Nucleus accumbens (tissue), 56 donors: ENCODE measurements at places on chromosomes 6 and 20.

DNA sequence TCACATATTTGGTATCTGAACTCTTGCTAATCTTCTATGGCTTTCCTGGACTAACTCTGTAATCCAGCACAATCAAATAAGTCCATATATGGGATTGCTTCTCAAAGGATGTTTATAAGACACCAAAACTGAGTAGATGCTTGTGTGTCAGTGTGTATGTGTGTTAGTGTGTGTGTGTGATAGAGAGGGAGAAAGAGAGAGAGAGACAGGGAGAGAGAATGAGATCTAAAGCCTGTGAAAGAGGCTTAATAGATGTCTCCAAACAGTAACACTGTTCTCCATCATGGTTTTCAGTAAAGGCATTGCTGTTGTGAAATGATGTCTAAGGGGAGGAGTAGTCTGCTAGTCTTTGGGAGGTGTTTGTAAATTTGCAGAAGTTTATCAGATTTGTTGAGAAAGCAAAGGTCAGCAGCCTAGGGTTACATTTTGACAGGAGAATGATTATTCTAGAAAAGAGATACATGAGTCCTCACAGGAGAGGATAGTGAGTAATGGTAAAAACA, 73.9 kb upstream of the MLIP start:
- no peak for DNase-seq

DNA sequence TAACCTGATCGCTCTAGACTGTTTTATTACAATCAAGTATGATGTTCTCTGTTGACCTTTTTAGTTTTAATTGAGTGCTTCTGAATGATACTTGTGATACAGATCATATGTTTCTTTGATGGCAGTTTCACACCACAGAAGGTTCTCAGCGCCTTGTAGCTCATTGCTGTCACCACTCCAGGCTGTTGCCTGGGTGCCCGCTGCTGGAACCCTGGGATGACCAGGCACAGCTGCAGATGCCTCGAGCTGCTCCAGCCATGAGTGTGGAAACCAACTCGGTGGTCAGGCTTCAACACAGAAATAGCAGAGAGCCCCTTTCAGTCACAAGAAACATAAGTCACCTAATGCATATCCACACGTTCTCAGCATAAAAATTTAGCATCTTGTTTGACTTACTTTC, 112.7 kb downstream of the RPP40 start:
- DNase-seq, result no peak

GRCh38 chr6:121354764-121355163, 20.5 kb upstream of the TBC1D32 start:
- DNase-seq, result no peak

GRCh38 chr6:33204415-33205190, at the start of gene HSD17B8:
Gene HSD17B8, plus strand, starts transcription at chr6:33204655. Its CDS starts 14 bp downstream, at chr6:33204669.
- peak; percentile 80 for DNase-seq

GRCh38 chr6:54217018-54217417, 91.2 kb upstream of the TINAG start:
- DNase-seq, result no peak

DNA sequence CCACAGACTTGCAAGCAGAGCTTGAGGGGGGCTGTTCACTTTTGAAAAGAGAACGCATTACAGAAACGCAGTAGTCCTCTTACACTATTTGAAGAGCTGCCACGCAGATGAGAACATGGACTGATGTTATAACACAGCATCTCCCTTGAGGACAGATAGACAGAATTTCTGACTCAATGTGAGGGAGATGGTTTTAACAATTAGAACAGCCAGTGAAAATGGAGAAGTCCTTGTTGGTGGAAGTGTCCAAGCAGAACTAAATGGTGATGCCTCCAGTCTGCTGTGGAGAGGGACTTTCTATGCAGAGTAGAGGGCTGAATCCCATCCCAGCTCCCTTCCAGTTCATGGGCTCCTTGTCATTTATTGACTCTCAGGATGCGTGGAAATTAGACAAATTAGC, 100.0 kb downstream of the RREB1 start:
- DNase-seq, result no peak

- DNase-seq, result peak; percentile 37
Observed at GRCh38 chr6:17589406-17590096, 10.6 kb upstream of the FAM8A1 start.

DNA sequence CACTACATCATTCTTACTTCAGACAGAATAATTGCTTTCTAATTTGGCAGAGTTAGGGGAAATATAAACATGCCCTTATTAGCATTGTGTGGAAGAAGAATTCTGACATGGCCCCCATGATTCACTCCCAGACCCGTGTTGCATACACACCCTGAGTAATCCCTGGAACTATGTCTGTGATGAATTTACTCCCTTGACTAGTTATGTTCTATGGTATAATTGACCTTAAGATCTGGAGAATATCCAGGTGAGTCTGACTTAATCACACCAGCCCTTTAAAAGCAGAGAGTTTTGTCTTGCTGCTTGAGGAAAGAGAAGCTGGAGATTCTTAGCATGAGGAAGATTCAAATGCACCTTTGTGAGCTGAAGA, 262.9 kb downstream of the SOX4 start:
- DNase-seq, result no peak

DNA sequence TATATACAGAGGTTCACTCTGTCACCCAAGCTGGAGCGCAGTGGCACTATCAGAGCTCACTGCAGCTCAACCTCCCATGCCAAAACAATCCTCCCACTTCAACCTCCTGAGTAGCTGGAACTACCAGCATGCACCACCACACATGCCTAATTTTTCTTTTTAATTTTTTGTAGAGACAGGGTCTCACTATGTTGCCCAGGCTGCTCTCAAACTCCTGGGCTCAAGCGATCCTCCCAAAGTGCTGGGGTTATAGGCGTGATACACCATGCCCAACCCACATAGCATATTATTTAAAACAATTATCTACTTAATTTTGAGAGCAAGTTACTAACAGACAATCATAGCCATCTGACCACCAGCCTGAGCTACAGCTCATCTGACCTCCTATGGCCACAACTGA, 459.9 kb upstream of the JARID2 start:
- DNase-seq, result no peak

- no peak for DNase-seq
Observed at GRCh38 chr20:62721511-62722370, 13.1 kb downstream of the NTSR1 start.

- no peak for DNase-seq
Observed at GRCh38 chr6:89372506-89372901, 20.0 kb upstream of the UBE2J1 start.

- DNase-seq, result peak; percentile 65
Observed at GRCh38 chr6:31901415-31901952, 402 bp downstream of the ZBTB12 start.

- no peak for DNase-seq
Observed at GRCh38 chr20:44776980-44777379, 31.3 kb downstream of the KCNK15 start.

DNA sequence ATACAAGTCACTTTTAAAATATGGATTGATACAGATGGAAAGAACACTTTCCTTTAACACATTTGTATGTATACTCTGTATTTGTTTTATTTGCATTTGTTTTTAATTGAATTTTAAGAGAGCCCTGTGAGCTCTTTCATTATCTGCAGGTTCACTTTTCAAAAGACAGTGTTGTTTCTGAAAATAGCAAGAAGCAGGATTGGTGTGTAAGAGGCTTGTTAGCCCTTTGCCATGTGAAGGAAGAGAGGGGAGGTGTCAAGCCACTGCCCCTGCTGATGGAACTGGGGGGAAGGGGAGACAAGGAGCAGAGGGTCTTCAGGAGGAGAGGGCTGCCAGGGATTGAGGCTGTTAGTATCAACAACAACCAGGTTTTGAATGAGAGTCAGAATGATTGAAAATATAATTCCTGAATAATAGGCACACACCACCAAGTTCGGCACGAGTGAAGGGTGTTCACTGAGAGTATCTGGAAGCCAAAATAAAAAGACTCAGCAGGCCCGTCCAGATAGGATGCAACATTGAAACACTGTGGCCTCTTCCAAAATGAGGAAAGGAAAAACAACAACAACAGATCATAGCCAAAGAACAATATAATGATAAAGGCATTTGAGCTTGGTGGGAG, 12.6 kb upstream of the PBOV1 start:
- DNase-seq, result no peak

GRCh38 chr6:159390381-159390780, 221.2 kb downstream of the FNDC1 start:
- no peak for DNase-seq

GRCh38 chr6:155837474-155837873, 381.8 kb upstream of the NOX3 start:
- DNase-seq, result no peak

- no peak for DNase-seq
Observed at GRCh38 chr20:45924391-45925261, 9.9 kb upstream of the PCIF1 start.

GRCh38 chr6:70857387-70858077, 99.3 kb downstream of the B3GAT2 start:
- DNase-seq, result no peak

GRCh38 chr20:25496165-25496967, 88.9 kb downstream of the GINS1 start:
- no peak for DNase-seq

DNA sequence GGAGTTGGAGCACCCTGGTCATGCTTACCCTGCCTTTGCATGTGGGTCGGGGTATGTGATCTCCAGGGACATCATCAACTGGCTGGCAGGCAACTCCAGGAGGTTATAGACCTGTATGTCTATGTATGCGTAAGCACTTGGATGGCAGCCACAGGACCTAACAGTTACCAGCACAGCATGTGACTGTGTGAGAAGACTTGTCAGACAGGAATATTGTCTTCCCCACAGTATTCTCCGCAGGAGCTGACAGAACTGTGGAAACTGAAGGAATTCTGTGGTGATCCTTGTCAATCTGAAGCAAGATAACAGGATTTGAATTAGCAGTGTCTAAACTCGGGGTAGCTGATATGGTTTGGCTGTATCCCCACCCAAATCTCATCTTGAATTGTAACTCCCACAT, 59.2 kb downstream of the TMEM244 start:
- DNase-seq, result no peak

DNA sequence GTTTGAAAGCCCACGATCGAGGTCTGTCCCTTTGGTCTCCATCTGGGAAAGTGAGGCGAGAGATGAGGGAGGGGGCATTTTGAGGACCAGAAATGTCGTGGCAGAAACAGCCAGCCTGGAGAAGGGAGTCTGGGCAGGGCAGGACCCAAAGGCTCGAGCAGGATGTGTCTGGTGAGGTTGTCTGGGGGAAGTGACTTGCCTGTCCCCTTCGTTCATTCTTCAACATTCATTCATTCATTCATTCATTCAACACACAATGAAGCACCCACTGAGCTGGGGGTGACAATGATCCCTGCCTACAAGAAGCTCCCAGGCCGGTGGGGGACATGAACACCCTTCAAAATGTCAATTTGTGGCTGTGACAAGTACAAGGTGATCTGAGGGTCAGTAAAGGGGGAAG, 80.5 kb downstream of the CEBPB start:
- DNase-seq, result no peak

- no peak for DNase-seq
Observed at GRCh38 chr20:52675375-52675774, 296.8 kb upstream of the TSHZ2 start.

GRCh38 chr20:5072756-5073659, 46.8 kb downstream of the PCNA start:
- peak; percentile 13 for DNase-seq

DNA sequence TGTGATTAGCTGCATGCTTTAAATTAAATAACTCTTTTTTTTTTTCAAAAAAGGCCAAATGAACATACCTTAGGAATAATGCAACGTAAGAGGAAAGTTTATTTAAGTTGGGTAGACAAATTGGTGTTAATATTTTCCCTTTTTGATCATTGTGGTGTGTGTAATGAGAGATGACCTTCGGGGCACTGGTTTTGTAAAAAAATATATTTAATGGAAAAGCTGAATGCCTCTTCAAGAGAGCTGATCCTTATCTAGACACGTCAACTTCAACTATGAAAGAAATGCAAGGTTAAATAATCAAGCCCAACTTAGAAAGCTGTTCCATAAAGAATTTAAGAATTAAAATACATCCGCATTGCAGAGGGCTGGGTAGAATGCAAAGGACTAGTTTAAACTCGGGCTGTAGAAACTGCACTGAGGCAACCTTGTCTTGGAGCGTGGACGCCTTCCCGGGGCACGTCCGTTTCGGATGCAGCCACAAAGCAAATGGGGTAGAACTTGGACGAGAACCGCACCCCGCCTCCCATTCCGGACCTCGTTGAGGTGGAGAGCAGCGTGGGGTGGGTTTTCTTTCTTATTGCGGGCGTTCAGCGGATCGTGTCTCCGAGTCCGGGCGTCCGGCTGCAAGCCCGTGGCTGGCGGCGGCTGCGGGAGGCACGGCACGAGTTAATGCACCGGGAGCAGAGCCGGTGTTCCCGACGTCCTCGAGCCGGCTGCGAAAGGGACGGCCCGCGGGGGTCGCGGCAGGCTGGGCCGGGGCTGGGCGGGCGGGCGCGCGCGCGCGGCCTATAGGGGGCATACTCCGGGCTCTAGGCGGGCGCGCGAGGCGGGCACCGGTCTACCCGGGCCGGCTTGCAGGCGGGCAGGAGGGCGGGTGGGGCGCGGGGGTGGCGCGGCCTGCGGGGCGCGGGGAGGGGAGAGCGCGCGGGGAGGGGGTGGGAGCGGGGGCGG, 1.9 kb downstream of the JARID2 start:
- DNase-seq, result peak; percentile 65

DNA sequence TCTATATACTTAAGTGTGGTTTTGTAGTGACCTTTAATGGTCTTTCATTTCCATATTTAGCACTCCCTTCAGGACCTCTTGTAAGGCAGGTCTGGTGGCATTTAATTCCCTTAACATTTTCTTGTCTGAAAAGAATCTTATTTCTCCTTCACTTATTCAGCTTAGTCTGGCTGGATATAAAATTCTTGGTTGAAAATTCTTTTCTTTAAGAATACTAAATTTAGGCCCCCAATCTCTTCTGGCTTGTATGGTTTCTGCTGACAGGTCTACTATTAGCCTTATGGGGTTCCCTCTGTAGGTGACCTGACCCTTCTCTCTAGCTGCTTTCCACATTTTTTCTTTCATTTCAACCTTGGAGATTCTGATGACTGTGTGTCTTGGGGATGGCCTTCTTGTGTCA, 236.9 kb downstream of the THBS2 start:
- no peak for DNase-seq

- DNase-seq, result no peak
Observed at GRCh38 chr6:169005166-169005565, 248.5 kb downstream of the THBS2 start.
